Fibroblast of mammary gland (primary cell): ENCODE measurements at places on chromosomes 12 and 14.

DNA sequence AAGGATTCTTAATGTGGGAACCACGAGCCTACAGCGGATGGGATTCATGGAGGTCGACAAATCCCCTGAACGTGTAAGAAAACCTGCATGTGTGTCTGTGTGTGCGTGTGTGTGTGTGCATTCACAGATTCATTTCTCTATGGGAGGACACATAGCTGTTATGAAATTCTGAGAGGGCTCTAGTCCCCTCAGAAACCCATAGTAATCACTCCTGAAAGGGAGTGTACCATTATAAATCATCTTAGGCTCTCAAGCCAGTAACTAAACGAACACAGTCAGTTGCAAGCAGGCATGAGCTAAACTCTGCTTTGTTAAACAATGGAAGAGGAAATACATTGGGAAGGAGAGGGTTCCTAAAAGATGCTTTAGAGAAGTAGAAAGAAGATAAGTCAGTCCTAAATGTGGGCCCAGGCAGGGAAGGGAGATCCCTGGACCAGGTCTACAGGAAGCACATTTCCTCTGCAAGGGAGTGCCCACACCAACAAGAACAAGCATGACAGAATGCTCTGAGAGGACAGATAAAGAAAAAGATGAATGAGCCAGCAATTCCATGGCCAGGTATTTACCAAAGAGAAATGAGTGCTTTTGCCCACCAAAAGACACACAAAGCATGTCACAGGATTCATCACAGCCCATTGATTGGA lies 91.3 kb downstream of the ITPR2 start:
- DNase-seq: no peak

DNA sequence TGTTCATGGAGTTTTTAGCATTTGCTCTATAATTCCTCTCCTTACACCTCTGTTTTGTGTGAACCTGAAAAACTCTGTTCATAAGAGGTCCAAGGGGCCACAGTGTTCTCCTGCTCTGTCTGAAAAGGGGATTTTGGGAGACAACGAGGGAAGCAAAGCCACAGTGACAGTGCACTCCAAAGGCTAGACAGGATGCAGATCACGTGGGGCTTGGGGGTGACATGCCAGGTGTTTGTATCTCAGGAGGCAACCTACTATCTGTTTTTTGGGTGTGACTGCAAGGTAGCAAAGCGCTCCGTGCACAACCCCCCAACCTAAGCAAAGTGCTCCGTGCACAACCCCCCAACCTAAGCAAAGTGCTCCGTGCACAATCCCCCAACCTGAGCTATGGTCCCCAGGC lies 5.1 kb upstream of the CHD4 start:
- DNase-seq: no peak

GRCh38 chr12:106113446-106113823 lies 25.3 kb downstream of the NUAK1 start:
- no peak for DNase-seq

DNA sequence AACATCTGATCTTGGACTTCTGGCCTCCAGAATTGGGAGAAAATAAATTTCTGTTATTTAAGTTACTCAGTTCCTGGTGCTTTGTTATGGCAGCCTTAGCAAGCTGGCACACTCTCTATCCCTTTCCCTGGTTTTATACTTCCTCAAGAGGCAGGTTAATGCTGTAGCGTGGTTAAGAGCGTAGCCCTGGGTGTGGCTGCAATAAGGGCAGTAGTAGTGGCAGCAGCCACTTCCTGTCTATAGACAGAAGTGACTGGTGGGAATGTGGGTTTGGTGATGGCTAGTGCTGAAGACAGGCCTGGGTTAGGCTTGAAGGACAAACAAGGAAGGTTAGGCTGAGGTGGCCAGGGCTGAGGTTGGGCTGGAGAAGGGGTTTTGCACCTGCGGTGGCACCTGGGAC lies 3.6 kb upstream of the LGALS3 start:
- no peak for DNase-seq

DNA sequence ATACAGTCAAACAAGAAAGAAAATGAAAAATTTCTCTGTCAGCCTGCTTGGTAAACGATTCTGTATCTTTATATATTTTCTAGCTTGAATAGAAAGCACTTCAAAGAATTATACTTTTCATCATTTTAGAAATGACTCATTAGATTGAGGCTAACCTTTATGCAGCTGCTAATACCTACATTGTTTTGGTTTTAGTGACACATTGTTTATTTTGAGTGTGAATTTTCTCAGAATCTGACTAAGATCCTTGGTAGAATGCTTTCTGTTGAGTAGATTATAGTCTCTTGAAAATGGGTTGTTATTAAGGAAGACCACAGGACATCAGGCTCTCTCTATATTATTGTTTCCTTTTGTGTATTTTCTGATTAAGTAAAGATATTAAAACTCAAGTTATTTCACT lies at the start of gene PMCH:
TSS of gene PMCH (minus strand) at position 45 of the 400 bp plus-strand sequence. CDS start 63 bp downstream, outside the sequence.
- peak; percentile 49 for DNase-seq

DNA sequence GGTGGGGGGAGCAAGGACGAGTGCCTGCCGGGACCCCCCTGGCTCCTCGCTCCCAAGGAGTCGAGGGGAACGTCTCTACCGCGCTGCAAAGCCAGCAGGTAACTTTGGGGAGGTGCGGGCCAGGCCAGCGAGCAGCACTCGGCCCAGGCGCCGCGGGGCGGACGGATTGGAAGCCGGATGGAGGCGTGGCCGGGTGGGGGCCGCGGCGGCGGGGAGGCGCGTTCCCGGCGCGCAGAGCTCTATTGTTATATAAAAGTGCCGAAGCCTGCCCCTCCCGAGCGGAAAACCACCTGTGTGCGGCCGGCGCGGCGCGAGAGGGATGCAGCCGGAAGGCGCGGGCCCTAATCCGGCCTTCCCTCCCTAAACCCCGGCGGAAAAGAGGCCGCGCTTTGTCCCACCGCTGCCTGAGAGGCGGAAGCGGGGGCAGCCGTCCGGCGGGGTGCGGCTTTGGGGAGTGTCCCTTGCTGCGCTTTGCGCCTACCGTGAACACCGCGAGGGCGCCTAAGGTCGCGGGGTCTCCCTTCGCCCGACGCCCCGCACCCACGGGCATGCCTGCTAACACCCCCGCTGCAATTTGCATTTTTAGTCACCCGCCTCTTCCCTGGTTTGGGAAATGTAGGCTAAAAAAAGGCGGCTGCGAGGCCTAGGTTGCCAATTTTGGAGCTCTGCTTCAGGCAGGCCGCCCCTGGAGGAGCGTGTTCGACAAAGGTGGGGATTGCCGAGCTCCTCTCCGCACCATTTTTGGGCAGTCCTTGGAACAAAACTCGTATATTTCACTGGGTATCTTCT lies 1.7 kb upstream of the DUSP6 start:
- peak; percentile 63 for DNase-seq

DNA sequence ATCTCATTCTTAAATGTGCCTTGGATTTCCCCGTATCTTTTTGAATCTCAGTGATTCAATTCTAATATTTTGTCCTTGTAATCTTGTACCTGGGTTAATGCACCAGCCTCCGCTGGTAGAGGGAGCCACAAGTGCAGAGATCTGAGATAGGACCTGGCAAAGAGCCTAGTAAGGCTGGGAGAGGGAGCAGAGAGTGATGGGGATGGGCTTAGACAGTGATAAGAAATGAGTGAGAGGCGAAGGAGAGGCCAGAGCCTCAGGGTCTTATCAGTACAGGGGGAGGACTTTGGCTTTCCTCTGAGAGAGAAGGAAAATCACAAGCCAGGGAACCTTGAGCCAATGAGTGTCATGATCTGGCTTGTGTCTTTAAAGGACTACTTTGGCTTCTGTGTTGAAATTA lies 30.5 kb upstream of the LMNTD1 start:
- peak; percentile 31 for DNase-seq

DNA sequence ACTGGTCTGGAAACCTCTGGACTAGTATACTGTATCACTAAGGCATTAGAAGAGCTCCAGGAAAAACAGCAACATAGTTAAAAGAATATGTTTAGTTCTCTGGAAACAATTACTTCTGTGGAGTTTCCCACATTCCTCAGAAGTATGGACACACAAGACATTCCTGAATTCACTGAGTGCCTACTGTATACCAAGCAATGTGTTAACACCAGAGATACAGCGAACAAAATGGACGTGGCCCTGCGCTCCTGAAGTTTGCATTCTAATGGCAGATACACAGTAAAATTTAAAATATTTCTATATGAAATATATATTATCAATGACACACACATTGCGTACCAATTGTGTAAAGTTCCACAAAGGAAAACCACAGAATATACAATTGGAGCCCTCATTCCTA lies 1.1 kb downstream of the ANGEL1 start:
- DNase-seq: no peak

GRCh38 chr14:91177073-91178034 lies 63.5 kb downstream of the DGLUCY start:
- peak; percentile 72 for DNase-seq

- DNase-seq: no peak
Measured at GRCh38 chr12:119069147-119069642, 87.9 kb downstream of the SRRM4 start.

DNA sequence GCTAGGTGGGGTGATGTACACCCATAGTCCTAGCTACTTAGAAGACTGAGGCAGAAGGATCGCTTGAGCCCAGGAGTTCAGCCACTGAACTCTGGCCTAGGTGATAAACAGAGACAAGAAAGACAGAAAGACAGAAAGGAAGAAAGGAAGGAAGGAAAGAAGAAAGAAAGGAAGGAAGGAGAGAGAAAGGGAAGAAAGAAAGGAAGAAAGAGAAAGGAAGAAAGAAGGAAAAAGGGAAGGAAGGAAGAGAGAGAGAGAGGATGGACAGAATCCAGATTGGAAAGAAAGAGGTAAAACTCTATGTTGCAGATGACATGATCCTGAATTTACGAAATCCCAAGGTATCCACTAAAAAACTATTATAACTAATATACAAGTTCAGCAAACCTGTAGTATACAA lies 8.2 kb downstream of the INTS13 start:
- no peak for DNase-seq

- DNase-seq: no peak
Measured at GRCh38 chr12:130703733-130704375, 12.2 kb downstream of the RIMBP2 start.

GRCh38 chr12:92055877-92056276 lies 89.8 kb downstream of the BTG1 start:
- DNase-seq: no peak

- DNase-seq: peak; percentile 71
Measured at GRCh38 chr12:96404696-96405095, 4.5 kb upstream of the CDK17 start.

- peak; percentile 15 for DNase-seq
Measured at GRCh38 chr12:123808167-123808566, 46.1 kb downstream of the DNAH10 start.

GRCh38 chr12:109476807-109477184 lies 304 bp downstream of the KCTD10 start:
- no peak for DNase-seq

DNA sequence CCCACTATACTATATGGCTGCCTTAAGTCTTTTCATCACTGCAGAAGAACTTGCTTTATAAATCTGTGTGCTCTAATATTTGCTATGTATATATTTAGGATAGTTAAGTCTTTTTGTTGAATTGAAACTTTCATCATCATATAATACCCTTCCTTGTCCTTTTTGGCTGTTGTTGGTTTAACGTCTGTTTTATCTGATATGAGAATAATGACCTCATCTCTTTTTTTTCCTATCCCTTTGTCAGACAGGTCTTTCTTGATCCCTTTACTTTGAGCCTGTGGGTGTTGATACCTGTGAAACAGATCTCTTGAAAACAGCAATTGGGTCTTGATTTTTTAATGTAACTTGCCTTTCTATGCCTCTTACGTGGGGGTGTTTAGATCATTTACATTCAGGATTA lies 316.3 kb downstream of the TMTC2 start:
- no peak for DNase-seq

GRCh38 chr12:62297321-62297720 lies 37.1 kb downstream of the USP15 start:
- no peak for DNase-seq

- DNase-seq: no peak
Measured at GRCh38 chr14:23518709-23519108, 32.9 kb downstream of the ZFHX2 start.

DNA sequence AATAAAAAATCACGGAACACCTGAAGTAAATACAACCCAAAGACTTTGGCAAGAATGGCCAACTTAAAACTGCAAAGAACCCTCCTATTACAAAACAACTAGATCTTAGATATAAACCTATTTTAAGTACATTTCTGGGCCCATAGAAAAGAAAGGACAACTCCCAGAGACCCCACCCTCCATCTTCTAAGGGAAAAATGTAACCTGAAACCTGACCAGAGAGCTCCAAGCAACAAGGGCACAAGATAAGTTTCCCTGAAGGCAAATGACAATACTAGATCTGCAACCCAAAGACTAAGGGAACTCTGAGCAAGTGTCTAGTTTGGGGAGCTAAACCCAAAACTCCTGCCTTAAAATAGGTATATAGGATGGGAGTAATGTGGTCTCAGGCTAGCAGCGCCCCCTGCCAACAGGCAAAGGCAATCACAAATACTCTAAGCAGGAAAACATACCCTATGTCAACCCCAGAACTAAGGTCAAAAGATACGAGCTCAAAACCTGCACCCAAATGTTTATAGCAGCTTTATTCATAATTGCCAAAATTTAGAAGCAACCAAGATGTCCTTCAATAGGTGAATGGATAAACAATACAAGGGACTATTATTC lies 218.9 kb downstream of the ITPR2 start:
- DNase-seq: peak; percentile 35

DNA sequence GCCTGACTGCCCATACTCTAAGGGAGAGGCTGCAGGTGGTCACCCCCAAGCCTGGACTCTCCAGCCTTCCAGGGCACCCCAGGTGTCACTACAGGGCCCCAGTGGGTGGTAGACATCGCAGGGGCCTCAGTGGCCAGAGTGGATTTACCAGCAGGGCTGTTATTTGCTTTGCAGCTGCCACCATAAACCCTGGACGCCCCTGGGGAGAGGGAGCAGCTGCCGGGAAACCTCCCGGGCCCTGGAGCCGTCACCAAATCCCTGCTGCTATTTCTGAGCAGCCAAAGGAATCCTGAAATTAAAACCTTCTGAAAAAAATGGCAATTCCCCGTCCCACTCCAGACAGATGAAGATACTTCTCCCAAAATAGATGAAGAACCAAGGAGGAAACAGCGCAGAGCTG lies 13.9 kb downstream of the TMEM119 start:
- DNase-seq: no peak

DNA sequence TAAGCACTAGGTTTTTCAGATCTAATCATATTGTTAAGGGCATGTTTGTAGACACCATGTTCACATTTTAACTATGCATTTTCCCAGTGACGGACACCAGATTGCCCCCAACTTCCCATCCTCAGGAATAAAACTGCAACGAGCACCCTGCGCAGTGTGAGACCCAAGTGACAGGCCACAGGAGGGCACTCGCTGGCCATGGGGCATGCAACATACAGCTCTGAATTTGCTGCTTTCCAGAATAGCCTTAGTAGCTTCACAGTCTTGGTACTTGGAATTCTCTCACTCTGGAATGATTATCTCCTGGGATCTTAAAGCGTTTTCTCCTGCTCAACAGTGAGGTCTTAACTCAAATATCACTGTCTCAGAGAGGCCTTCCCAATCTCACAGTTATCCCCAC lies 972 bp upstream of the DDX47 start:
- no peak for DNase-seq

DNA sequence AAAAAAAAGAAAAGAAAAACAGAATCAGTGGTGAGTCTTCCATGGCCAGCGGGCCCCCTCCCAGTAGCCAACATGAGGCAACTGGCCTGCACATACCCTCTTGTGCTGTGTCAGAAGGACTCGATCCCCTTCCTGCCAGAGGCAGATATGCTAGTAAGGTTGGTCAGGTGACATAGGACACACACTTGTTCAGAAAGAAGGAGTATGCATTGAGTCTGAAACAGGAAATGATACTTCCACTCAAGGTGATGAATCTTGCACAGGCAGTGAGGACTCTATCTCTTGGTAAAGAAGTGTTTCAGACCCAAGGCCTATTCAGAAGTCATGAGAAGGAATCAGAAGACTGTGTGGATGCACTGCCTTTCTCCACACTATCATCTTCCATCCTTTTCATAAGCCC lies 269.7 kb upstream of the FAR2 start:
- no peak for DNase-seq
